Activated CD4-positive, alpha-beta T cell treated with anti-CD3 and anti-CD28 coated beads, Interleukin-2, amount 50 U/mL, for 1 hour (primary cell): ENCODE measurements at places on chromosomes 12 and 14.

GRCh38 chr14:89443042-89443629 is 26.1 kb upstream of the FOXN3 start:
- no peak for DNase-seq

DNA sequence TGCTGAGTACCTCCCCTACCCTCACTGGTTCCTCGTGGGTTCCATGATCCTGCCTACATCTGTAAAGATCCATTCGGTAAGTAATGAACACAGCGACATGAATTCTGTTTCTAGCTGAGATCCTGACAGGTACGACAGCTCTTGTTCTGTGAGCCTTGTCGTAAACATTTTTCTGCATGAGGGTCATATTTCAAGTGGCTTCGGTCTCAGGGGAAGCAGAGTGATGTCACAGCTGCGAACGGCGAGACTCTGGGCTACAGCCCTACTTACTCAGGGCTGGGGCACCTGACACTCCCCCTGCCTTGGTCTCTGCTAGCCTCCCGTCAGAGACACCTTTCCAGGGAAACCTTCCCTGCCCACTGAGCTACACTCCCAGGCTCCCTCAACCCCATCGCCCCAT is 85.8 kb downstream of the RBM19 start:
- no peak for DNase-seq

DNA sequence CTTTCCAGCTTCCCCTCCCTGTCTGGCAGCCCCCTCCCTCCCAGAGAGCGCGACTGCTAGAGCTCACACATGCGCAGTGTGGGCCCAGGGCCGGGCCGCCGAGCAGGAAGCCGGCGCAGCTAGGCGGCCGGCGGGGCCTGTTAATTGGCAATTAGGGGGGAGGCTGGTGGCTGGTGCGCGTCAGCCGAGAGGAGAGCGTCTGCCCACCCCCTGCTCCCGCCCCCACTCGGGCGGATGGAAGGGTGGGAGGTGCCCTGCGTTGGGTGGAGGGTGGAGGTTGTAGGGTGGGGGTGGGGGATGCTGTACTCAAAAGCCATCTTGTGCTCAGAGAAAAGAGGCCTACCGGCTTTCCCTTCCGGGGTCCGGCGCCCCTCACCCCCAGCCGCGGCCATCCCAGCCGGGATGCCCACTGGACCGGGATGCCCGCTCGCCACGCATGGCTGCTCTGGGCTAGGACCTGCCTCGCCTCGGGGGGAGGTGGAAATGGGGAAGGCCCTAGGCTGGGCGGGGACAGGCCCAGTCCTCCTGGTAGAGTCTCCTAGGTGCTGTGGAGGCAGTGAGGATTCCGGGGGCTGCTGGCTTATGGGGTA is 9.2 kb downstream of the HOXC8 start:
- DNase-seq = peak; percentile 58

DNA sequence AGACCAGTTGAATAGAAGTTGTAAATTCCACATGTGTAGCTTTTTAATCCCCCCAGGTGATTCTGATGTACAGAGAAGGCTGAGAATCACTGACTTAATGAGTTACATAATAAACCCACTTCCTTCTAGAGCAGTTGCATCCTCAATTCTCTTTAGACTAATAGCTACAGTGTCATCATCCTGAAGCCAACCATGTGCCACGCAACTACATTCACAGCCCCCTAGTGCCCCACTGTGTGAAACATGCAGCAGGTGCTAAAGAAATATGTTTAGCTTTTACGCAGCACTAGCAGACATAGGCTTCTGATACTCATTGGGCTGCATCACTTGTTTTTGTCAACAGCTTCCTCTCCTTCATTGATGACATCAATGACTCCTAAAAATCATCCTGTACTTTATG is 1168.3 kb downstream of the BCL11B start:
- no peak for DNase-seq

DNA sequence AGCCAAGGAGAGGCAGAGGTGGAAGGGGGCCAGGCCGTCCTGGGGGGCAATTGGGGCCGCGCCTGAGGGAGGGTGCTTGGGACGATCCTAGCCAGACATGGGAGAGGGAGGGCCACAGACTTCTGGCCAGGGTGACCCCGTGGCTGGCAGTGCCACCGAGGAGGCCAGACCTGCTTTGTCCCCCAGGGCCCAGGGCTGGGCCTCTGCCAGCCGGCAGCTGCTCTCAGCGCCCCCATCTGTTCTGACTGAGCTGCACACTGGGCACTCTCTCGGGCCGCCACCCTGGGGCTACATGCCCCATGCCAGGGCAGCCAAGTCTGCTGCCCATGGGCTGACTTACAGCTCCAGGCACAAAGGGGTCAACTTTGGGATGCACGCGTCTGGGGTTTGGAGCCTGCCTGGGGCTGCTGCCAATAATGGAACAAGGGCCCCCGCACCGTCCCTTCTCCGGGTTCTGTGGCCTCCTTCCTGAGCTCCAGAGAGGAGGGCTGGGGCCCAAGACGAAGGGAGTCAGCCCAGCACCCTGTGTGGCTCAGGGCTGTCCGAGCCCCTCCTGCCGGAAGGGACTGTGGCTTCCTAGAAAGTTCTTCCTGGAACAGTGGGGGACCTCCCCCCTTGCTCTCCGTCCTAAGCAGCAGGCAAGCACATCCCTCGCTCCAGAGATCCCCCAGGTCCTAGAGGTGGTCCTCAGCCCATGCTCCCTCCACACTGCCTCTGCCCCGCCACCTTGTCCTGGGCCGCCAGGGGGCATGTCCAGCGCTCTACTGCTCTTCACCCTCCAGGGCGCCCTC is 1.1 kb downstream of the ADSS1 start:
- no peak for DNase-seq

DNA sequence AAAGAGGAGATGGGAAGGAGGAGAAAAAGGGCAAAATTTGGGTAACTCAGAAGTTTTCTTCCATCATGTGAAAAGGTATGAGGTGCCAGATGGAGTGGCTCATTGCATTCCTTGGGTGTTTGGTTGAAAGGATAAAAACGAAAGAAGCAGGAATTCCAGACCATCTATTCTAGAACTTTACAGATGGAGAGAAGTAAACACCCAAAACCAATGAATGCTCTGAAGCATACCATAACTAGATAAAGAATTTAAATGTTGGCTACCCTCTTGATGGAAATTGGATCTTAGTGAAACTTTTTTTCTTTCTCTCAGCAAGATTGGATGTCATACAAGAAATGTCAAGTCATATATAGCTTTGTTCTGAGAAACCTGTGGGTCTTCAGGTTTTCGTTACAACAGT is 175.6 kb upstream of the FAR2 start:
- no peak for DNase-seq

DNA sequence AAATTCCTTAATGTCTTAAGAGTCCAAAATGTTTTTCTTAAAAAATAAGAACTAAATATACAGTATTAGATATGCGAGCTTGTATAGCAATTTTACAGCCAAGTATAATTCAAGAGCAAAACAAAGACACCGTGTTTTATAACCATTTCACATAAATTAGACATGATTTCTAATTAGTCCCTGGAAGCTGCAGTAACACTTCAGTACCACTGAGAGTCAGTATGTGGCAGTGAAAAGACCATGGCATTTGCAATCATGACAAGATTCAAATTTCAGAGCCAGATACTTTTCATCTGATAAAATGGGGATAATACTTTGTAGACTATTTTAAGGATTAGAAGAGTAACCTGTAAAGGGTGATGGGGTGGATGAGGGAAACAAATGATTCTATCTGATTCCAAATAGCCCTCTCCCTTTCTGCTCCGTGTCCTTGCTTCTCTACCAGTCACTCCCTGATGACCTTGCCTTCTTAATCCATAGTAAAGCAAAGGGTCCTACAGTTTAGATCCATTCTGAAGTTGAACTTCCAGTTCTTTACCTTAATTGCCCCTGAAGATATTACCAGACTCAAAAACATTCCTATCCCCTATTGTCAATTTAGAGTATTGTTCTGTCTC is 145.4 kb upstream of the ABCD2 start:
- no peak for DNase-seq

DNA sequence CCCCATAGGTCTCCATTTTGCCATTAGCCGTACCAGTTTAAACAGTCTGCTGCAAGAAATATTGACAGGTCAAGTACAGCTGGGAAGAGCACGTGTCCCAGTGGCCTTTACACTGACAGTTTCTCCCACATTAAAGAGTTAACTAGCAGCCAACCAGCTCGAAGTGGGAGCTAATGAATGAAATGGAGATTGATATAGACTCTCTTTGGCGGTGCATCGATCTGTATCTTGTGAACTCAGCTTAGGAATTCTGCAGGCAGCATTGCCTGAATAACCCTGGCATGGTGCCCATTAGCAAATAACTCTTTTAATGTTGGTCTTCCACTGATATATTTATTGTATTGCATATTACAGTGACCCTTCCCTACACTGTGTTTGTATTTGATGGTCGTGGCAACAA is 319.4 kb downstream of the EGLN3 start:
- no peak for DNase-seq

DNA sequence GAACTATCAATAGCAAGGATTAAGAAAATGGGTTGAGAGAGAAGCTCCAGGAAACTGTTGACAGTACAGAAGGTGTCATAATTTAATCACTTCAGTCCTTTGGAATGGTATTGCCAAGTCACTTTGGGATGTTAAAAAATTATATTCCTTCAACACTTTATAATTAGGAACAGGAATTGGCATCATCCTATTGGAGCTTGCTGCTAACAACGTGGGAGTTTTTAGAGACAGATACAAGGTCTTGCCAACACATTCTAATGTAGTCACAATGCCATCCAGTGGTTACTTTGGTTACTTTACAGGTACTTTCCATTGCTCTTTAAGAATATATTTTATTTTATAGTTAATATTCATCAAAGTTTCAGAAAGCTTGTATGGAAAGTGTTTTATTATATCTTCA is 310.1 kb downstream of the SYT1 start:
- no peak for DNase-seq

DNA sequence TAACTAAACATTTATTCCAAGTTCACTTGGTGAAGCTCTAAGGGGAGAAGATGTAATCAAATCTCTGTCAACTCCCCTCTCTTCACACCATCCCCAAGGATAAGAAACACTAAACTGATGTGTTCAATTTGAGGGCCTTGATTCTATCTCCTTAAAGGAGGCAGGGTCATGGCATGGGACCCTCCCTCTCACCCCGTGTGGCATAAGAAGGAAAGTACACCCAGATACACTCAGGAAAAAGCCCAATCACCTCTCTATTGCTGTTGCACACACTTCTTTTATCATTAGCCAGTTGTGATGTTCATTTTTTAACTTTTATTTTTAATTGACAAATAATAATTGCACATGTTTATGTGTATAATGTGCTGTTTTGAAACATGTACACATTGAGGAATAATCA is 35.1 kb downstream of the WASHC3 start:
- no peak for DNase-seq
